ENCODE measurements at places on chromosomes 6 and 20.
A peak's percentile ranks its signal among the peaks of the same experiment; 100 is the strongest.

GRCh38 chr6:117530467-117531242 is 48.2 kb downstream of the DCBLD1 start:
- no peak for DNase-seq

DNA sequence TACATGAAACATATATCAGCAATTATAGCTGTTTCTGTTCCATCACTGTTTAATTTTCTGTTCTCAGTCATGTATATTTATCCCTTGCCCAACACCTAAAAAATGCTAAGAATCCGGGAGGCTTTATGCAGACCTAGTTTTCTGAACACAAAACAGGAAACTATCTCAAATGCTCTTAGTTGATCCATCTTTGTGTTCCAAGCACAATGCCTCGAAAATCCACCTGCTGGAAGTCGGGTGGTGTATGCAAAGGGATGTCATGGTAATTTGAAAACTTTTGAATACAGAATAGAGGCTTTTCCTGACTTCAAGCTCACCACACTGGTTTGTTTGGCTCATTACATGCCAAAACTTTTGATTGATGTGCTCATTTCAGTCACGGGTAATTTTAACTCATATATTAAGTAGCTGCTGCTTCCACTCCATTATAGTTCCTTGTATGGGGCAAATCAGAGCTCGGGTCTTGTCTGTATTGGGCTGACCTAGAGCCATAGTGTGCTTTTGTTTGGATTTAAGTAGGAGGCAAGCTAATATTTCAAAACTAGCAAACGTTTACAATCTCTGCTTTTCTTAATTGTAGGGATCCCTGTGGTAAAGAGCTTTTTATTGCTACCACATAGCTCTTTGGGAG is 646.5 kb upstream of the EPHA7 start:
- DNase-seq, result no peak

GRCh38 chr6:16337295-16337975 is 99.0 kb downstream of the GMPR start:
- no peak for DNase-seq

DNA sequence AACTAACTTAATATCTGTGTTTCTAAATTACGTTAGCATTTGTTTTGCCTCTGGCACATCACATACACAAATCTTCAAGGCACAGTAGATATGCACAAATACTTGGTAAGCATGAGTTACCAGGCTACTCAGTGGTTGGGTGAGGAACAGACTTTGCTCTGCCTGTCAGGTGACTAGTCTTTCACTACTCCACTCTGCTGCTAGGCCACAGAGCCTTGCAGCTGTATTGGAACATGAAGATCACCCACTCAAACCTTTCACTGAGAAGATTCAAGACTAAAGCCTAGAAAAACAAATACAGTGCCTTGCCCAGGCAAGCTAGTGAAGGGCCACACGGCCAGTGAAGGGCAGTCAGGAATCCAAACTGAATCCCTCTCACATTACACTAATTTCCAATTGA is 47.0 kb downstream of the DTNBP1 start:
- DNase-seq, result no peak

DNA sequence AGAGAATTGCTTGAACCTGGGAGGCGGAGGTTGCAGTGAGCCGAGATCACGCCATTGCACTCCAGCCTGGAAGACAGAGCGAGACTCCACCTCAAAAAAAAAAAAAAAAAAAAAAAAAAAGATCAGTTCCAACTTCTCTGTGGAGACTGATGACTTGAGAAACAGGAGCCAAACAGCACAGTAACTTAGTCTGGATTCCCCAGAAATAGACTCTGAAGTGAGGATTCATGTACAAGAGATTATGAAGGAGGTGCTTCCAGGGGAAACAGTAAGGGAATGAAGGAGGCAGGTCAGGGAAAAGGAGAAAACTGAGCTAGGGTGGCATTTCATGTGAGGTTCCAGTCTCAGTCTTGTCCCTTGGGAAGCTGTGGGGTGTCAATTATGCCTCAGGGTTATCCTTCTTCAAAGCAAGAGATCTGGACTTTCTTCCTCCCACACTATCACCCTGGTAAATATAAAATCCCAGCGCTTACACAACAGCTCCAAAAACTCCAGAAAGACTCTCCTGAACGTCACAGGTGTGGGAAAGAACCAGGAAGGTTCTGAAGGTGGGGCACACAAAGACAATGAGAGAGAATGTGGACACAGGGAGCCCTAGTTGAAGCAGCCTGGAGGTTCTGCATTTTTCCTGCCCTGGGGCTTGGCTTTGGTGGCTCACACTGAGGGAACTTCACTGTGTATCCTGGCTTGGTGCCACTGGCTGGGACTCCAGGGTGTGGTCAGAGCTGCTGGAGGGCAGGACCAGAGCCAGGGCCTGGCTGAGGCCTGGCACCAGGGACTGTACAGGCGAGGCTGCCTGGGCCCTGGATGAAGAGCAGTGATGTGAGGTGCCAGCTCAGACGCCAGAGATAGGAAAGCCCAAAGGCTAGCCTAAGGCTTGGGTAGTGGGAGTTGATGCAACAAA is 46.8 kb downstream of the PCNA start:
- DNase-seq, result no peak

DNA sequence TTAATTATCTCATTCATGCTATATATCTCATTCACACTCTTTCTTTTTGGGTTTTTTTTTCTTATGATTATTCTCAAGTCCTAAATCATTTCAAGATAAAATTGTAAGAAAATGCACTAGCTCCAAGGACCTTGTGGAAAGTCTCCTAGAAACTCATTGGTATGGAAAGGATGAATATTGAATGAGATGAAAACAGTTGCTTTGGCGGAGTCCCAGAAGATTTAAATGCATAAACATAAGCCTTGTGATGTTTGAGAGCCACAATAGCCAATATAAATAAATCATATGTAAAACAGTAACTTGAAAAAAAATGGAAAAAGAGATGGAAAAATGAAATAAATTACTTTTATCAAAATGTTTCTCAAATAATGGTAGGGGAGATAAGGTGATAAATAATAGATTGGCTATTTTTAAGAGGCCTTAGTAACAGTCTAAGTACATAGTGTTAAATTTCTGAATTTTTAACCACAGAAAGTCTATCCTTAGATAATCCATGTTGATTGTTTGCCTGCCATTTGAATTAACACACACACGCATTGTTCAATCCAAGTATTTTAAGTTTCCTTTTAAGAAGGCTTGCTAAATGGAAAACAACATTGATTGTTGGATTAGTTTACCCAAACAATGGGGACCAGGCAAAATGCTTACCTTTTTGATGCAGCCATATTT is 81.1 kb upstream of the CD2AP start:
- no peak for DNase-seq

DNA sequence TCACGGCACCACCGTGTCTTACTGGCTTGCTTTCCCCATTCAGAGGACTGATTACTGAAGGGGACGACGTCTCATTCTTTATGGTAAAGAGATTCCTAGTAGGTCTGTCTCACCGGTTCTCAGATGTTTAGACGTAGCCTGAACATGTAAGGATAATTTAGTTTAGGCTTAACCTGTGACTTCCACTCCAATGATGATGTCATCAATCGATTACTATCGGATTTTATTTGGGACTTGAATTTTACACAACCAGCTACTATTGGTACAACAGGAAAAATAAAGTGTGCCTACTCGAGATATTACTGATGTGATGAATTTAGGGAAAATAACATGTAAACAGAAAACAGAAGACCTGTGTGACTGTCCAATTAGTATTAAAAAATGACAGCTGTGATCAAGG is 4.5 kb upstream of the SSR1 start:
- no peak for DNase-seq

DNA sequence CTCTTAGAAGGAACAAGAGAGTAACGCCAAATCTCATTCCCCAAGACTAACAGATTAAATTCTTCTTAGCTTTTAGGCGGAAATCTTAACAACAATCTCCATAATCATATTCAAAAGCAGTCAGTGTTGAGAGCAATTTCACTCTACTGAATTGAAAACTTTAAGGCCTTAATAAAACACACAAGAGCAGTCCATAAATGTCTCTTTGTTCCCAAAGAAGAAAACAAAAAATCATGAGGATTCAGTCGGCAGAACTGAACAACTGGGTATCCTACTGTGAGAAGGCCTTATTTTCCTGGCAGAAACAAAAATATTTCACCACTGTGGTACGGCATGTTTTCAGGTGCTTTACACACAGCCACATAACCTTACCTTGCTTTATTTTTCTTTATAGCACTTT is 14.4 kb downstream of the ABHD12 start:
- DNase-seq, result no peak

DNA sequence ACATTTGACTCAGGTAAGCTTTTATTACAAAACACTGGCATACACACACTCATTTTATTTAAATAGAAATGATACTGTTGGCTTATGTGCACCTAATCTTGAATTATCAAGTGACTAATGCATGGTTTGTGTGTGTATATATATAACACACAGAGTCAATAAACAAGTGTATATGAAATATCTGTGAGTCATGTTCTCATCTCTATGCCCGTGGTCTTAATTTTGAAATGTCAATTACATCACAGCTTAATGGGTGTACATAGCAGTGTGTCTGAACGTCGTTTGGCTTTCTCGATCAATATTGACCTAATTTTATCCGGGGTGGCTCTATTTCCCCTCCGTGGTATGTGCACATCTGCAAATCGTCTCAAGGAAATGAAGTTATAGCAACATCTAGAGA is 104.0 kb upstream of the ZFP64 start:
- DNase-seq, result no peak

- DNase-seq, result no peak
These were observed 91.4 kb upstream of the NEDD9 start for GRCh38 chr6:11323666-11324452.

DNA sequence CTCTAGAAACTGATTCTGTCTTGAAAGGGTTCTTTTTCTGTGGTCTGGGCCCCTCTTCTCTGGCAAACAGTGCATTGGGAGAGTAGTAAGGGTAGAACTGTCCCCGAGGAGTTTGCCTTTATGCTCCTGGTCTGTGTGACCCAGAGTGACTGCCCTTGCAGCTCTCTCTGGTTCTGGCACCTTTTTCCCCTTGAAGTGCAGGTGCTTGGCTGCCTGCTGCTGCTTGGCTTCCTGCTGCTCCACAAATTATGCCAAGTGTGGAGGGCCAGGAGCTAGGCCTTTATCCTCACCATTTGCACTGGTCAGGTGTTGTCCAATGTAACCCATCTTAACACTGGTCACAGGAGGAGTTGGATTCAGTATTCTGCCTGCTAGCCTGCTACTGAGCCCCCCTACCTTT is 11.2 kb downstream of the KIZ start:
- DNase-seq, result no peak

GRCh38 chr20:31560094-31560745 is 44.9 kb upstream of the ID1 start:
- DNase-seq, result peak; percentile 86

- no peak for DNase-seq
These were observed 172.1 kb upstream of the GGTLC1 start for GRCh38 chr20:24160563-24161281.

- peak; percentile 39 for DNase-seq
These were observed 504 bp downstream of the SNTA1 start for GRCh38 chr20:33443006-33443511.

DNA sequence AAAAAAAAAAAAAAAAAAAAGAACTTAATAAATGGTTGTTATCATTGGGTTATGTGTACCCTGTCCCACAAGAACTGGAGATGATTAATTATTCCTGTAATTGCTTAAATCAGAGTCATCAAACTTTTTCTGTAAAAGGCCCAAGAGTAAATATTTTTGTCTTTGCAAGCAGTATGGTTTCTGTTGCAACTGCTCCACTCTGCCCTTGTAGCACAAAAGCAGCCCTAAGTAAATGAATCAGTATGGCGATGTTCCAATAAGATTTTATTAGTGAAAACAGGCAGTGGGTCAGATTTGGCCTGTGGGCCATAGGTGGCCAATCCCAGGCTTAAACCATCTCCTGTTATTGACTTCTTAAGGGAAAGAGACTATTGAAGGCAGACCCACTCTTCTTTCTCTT is 252.7 kb downstream of the TSHZ2 start:
- no peak for DNase-seq

DNA sequence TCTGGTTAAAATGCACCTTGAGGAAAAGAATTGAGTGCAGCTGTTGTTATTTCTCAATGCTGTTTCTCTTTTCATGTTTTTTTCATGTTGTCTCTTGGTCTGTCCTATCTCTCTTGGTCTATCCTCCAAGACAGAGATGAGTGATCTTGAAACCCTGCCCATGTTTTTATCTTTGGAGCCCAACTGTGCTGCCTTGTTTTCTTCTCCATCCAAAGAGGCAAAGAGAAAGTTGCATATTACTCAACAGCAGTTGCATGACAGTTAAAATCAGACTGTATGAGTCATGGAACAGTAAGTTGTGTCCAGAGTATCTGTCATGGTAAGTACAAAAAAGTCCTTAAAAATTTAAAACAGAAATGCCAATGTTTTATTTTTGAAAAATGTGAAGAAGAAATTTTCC is 26.2 kb downstream of the BCAS1 start:
- no peak for DNase-seq

DNA sequence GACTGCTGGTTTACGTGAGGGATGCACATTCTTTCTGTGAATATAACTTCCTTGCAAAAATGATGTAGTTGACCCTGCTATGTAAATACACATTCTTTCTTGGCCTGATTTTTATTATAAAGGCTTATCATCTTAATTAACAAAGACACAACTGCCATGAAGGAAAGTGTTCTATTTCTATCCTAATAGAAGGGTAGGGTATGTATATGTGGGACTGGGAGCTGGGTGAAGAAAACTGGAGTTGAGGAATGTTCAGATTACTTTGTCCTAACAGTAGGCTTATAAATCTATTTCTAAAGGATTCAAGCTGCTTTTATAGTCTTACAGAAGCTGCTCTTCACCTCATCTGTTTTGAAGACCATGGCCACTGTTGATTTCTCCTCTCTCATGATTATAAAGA is 76.5 kb upstream of the RGS17 start:
- no peak for DNase-seq

- peak; percentile 24 for DNase-seq
These were observed at the start of gene SPTLC3 for GRCh38 chr20:13008761-13009681. Gene SPTLC3 (plus strand): TSS chr20:13008972. CDS start chr20:13009268, 296 bp downstream.

- no peak for DNase-seq
These were observed 668.9 kb upstream of the CITED2 start for GRCh38 chr6:140043357-140043756.

GRCh38 chr6:31836047-31836473 is 8.5 kb downstream of the HSPA1B start:
- DNase-seq, result no peak

GRCh38 chr6:144162977-144163376 is 12.7 kb downstream of the STX11 start:
- DNase-seq, result no peak

GRCh38 chr6:38508894-38509293 is 130.8 kb downstream of the BTBD9 start:
- no peak for DNase-seq

DNA sequence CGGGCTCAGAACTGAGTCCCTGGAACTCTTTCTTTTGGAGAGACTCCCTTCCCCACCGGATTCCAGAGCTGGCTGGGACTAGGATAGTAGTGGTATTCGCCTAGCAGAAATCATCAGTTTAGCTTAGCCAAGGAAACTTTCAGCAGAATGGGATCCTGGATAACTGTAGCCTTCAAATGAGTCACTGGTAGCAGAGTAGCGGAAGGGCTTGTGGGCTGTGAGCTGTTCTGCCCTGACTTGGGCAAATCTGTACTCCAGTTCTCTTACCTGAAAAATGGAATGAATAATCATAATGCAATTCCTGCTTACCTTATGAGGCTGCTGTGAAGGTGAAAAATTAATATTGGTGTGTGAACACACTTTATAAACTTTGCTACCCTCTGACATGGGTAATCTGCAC is 244.3 kb upstream of the CHD6 start:
- DNase-seq, result no peak

Data from stimulated activated CD8-positive, alpha-beta memory T cell treated with anti-CD3 and anti-CD28 coated beads, Interleukin-4, amount 100 ng/mL, for 48 hours (primary cell).